Kidney tubule cell (primary cell): ENCODE measurements at places on chromosomes 3 and 15.

DNA sequence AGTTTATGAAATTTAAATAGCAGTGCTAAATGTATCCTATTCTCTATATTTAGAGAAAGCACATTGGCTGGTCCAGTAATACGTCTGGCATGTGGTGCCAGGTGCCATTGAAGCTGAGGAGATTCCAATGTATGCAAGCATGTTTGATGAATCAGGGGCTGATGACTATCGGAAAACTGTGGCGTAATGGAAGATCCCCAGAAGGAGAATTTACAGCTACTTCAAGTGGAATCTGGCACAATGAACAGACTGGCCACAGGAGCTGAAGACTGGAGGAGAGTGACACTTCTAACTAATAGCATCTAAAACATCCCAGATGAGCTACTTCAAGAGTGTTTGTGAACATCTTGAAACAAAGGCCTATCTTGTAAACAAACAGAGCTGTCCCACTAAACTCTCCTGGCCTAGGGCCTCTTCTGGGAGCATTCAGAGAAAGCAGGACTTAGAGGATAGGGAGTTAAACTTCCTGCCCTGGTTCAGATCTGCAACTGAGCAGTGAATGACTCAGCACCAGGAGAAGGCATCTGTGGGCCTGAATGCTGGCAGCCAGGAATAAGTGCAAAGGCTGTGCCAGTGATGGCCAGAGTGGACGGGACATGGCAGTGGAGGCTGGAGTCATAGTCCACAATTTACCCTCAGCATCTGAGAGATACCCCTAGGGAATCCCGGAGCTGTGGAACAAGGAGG lies 15.2 kb upstream of the ACTC1 start:
- DNase-seq, result peak; percentile 75

DNA sequence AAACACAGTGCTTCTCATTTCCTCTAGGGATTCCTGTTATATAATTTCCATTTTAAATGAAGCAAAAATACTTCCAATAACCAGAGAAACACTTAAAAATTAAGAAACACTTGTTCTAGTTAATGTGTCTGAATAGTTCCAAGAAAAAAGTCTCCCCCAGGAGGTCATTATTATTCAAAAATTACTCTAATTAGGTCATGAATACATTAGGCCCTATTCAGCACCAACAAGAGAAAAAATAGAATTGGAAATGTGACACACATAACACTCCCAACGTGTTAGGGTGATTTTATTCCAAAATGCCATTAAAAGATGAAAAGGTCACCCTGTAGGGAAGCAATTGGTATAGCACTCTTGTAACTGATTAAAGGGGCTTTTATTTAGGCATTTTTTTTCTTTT lies 382.1 kb downstream of the TUSC7 start:
- DNase-seq, result no peak

GRCh38 chr3:55664387-55664786 lies 177.3 kb upstream of the WNT5A start:
- DNase-seq, result no peak

DNA sequence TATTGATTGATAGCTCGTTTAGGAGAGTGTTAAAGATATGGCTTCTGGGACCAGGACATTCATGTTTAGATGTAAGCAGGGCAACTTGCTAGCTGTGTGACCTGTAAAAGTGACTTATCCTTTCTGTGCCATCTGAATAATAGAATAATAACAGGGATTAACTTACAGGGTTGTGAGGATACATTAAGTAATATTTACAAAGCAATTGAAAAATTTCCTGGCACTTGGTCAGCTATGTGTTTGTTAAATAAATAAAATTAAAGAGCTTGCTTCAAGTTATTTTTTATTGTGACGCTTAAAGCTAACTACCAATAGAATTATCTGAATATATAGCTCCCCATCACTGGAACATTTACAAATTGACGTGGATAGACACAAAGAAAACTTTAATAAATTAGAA lies 287.9 kb upstream of the CDIN1 start:
- DNase-seq, result no peak

GRCh38 chr3:28250999-28251398 lies 9.6 kb downstream of the CMC1 start:
- peak; percentile 26 for DNase-seq

DNA sequence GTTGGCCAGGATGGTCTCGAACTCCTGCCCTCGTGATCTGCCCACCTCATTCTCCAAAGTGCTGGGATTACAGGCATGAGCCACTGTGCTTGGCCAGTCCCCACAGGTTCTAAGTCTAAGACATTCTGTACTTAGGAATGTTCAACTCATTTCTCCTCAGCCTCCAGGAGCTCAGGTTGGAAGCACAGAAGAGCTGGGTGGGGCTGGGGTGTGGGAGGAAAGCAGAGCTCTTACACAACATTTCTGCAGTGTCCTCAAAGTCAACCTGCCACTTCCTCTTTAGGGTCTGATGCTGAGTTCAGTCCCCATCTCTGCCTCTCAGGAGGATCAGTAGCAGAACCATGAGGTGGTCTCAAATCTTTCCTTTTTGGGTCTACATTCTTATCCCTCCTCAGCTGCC lies 75.5 kb downstream of the MRPL46 start:
- no peak for DNase-seq

DNA sequence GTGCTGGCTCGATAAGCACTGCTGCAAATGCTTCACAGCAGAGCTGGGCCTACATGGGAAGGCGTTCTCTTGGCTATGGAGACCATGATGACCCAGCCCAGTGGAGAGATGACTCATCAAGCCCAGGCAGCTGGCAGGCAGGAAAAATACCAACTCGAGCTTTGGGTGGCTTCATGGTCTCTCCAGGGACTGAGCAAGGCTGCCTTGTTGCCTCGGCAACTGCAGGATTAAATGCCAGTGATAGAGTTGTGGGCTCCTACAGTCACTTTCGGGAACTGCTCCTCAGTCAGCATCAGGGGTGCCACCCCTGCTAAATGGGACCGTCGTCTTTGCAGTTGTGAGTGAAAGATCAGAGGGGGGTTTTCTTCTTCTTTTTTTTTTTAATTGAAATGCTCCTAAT lies 54.6 kb upstream of the MYZAP start:
- DNase-seq, result peak; percentile 77

DNA sequence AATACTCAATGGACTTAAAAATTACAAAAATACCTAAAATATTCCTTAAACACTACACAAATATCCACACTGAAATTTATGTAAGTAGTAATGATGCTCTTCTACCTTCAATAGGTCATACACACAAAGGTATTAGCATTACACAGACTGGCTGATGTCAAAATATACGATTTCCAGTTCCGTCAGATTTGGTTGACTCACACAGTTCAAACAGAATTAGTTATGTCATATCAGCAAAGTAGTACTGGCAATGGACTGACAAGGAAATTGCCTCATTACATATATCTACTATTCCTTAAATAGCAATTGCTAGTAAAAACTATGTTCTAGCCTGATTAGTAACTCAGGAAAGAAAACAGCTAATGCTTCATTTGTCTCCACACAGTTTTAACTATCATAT lies 70.8 kb downstream of the ADAM10 start:
- DNase-seq, result no peak

DNA sequence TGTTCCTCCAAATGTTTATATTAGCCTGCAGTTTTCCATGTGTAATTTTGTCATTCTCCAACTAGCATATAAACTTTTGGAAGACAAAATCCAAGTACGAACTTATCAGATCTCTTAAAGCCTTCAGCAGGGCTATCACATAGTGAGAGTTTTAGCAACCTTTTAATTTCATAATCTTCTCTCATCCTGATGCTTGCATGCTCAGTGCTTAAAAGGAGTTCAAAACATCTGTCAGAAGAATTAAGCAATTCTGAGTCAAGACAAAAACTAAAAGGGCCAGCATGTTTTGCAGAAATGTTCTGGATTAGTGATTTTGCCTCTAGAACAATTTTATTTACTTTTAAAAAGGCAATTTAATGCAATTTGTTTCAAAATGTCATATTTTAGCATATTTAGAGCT lies 73.4 kb upstream of the SLC2A2 start:
- DNase-seq, result no peak

DNA sequence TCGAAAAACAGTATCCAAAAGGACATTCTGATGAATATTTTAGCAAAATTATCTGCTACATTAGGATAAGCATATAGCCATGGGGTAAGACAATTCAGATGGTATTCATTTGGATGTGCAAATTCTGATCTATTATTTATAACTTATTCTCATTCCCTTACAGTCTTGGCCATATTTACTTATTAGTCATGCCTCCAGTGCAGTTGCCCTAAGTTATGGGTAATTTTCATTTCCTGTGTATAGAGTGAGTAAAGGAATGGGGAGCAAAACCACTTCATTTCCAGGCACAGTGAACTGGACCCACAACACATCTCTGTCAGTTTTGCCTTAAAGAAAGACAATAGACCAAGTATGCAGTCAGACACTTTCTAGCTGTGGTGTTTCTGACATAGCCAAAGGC lies 134.3 kb downstream of the POLQ start:
- DNase-seq, result peak; percentile 16

DNA sequence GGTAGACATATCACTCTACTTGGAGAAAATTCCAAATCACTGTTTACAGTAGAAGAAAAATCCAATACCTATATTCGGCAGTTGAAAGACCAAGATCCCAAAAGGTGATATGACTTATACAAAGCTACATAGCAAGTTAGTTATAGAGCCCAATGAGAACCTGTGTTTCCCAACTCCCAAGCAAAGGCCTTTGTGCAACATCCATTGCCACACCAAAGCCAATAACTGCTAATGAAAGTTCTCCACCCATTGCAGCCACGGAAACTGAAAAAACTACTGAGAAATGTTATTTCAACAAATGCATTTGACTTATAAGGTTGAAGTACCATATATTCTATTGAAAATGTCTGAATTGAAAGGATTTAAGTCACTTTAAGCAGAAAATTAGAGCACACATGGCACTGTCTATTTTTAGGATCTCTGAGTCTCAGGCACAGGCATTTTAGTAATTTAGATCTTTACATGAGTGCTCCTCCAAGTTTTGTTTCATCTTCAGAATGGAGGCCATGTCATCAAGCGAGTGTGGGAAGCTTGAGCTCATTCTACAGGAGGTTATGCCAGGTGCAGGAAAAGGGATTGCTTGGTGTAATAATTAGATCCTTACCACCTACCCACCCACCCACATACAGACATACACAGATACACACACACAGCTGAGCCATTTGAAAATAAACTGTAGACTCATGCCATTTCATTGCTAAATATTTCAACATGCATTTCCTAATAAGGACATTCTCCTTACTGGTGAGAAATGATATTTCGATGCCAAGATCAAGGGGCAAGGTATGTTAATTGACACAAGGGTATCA lies 19.7 kb upstream of the ANO10 start:
- DNase-seq, result no peak

GRCh38 chr3:60528651-60529050 lies 722.6 kb downstream of the FHIT start:
- no peak for DNase-seq

GRCh38 chr15:57867970-57868798 lies 161.7 kb downstream of the POLR2M start:
- DNase-seq, result no peak

DNA sequence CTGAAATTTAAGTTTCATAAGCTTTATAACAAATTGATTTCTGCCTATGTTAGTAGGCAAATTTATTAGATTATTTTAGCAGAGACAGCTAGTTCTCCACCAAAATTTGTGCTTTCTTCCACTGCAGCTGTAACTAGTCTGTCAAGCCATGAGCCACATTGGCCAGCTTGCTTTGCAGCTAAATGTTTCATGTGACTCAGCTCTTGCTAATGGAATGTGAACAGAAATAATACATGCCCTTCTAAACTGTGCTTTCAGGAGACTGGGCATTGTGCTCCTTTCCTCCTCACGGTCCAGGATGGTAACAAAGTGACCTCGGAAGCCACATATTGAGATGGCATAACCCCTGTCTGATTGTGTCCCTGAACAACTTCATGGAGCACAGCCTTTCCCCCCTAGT lies 51.3 kb upstream of the KPNA4 start:
- DNase-seq, result peak; percentile 64

- DNase-seq, result peak; percentile 12
Observed at GRCh38 chr15:57708047-57708446, 1.5 kb downstream of the POLR2M start.

DNA sequence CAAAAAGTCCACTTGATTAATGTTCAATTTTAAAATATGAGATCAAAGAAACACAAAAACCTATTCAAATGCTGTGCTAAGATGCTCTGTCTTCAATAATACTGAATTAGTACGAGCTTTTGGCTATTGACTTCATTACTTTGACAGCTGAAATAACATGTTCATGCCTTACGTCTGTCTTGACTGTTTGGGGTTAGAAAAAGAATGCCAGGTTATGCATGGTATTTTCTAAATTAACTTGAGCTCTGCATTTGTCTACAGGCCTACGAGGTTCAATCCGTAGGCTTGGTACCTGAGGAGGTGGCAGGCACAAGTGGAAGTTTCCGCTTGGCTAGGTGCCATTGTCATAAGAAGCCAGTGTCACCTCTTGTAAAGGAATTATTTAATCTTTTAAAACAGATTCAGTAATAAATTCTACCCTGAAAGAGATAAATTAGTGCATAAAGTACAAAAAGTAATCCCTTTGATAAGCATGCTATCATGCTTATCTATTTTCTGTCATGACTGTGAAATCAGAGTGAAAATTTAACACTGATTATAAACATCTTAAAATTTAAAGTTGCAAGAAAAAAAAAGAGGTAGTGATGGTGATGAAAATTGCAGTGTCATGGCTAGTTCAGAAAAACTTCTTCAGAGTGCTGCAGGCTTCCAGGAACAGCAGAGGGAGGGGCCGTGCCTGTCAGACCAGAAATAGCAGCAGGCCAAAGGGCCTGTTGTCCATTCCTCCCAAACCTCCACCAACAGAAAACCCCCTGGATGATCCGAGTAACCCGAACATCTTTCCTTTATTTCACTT lies 115.7 kb downstream of the ARRDC4 start:
- no peak for DNase-seq

- DNase-seq, result peak; percentile 96
Observed at GRCh38 chr15:87477737-87478686, 778.5 kb downstream of the NTRK3 start.

GRCh38 chr15:58484791-58485600 lies 53.2 kb downstream of the LIPC start:
- no peak for DNase-seq

DNA sequence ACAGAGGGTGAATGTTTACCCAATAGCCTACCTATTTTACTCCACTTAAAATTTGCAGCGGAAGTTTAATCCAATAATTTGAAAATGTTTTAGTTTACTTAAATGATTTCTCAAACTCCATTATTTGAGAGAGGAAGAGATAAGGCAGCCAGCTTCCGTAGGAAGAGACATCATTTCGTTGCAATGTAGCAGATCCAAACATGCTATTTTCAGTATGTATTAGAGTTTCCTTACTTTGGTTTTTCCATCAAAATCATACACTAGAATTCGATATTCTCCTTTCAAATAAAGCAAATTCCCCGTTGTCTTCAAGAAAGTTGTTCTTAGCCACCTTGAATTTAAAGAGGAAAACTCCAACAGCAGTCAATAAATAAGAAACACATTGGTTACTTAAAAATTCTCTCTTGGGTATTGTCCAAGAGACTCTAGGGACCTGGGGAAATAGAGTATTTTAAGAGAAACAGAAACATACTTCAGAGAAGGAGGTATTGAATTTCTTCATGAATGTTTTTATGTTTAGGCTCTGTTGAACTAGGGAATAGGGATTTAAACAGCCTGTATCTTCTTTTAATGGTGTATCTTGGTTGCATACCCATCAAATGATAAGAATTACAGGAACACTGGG lies 324.5 kb upstream of the GBE1 start:
- no peak for DNase-seq
